ENCODE measurements at places on chromosomes 1 and 21.

GRCh38 chr1:27136998-27137542 lies 17.9 kb downstream of the SLC9A1 start:
- no peak for DNase-seq

DNA sequence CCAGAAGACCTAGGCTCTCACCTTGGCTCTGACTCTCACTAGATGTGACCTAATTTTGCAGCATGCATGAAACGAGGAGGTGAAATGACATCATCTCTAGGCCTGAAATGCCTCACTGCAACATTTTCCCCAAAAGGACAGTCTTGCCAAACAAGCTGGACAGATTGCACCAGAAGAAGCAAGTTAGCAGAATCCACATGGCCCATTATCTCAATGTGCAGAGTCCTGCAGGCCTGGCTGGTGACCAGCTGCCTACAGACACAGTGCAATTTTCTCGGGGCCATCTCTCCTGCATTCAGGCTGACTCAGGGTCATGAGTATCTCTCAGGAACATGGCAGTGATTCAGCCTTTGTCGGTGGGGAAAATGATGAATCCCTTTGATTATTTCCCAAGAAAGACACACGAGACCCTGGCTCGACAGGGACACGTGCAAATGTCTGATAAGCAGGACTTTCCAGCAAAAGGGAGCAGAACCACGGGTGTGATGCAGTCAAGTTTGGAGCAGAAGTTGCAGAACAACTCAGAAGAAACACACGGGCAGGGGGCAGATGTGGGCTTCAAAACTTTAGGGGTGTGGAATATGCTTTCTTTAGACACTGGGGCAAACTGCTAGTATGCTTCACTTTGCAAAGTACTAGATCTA lies 38.7 kb downstream of the TRIM67 start:
- DNase-seq, result no peak

- no peak for DNase-seq
These were observed 3.2 kb upstream of the TTLL10 start for GRCh38 chr1:1170215-1171091.

DNA sequence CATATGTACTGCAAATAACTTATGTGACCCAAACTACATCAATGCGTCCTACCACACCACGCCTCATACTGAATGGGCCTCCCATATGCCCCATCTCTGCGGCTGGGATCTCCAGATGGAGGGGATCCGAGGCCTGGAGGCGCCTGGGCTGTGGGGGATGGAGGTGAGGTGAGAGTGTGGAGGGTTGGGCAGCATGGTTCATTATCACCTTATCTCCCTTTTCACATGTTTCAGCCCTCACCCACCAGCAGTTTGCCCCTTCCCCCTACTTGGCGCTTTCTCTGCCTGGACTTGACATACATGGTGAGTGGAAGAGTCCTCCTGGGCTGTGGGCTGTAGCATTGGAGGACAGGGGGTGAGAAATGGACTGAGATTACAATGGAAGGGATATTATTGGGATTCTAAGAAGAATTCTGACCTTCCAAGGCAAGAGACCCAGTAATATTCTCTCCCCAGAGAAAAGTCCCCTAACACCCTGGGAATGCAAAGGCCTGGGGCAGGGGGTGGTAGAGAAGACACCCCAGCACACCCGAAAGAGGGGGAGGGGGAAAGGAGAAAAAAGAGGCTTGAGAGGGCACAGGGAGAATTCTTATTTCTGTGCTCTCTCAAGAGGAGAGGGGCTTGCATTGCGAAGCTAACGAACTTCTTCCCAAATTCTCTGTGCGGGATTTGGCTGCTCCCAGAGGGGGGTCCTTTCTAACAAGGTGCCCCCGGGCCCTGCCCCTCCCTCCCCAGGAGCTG lies 61.4 kb downstream of the MEF2D start:
- DNase-seq, result no peak

GRCh38 chr1:93177991-93178390 lies 2.2 kb downstream of the TMED5 start:
- DNase-seq, result no peak

GRCh38 chr1:203091199-203091477 lies 5.3 kb upstream of the MYOG start:
- DNase-seq, result no peak

DNA sequence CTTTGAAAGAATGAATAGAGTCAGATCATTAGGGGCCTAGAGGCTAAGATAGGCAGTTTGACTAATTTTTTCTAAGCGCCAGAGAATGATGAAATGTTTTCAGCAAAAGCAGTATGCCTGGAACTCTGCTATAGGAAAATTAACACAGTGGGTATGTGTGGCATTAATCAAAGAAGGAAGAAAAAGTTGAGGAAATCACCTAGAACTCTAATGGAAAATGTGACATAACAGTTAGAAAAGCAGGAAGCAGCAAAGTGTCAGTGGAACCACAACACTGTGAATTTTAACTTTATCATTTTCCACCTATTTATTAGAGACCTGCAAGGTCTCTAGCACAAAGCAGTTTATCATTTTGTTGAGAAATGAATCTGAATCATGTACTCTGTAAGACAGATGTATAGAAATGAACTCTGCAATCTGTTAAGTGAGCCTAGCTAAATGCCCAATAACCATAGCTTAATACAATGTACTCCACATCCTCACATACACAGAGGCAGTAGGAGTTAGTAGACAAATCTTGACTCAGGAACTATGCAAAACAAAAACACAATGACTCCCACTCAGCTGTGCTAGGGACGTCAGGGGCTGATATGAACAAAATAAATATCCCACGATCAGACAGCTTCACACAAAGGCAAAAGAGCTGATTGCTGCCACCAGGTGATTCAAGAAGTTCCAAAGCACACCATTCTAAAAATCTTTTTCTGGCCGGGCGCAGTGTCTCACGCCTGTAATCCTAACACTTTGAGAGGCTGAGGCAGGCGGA lies 500.7 kb upstream of the NFIA start:
- DNase-seq, result no peak

GRCh38 chr1:228156515-228156881 lies 6.8 kb downstream of the GJC2 start:
- DNase-seq, result no peak

GRCh38 chr1:23563003-23563402 lies 3.7 kb upstream of the ID3 start:
- no peak for DNase-seq

GRCh38 chr1:229128066-229128608 lies 142.8 kb upstream of the RAB4A start:
- DNase-seq, result no peak

- no peak for DNase-seq
These were observed 26.6 kb downstream of the DIPK1A start for GRCh38 chr1:92934395-92935378.

- no peak for DNase-seq
These were observed 67.1 kb downstream of the CENPF start for GRCh38 chr1:214670098-214670497.

DNA sequence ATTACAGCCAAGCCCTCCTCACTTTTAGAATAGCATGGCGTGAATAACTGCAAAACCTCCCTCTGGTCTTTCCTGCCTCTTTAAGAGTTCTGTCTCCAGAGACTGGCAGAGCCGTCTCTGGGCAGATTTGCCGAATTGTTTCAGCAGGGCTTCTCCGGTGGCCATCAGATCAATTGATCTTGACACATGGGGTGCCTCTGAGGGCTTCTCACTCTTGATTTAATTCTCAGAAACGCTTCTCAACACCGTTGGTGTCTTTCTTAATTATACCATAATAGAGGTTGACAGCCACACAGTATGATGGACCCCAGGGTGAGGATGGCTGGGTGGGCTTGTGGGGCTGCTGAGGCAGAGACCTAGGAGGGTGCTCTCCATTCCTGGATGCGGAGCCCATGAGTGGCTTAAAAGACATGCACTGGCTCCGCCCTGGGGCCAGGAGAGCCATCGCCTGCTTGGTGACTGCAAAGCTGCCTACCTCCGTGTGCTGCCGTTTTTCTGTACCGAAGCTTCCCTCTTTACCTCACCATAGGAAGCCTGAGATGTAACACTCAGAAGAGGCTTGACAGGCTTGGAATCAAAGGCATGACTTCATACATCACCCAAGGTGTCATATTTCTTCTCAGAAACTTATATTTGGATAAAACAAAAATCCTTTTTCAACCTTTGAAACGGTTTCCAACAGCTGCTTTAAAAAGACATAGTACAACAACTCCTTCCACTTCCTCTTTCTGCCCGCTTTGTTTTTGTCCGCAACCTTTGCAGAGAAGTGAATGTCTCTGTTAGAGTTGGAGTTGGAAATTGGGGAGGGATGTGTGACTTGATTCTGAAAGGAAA lies 82.9 kb downstream of the GALNT2 start:
- no peak for DNase-seq

- DNase-seq, result no peak
These were observed 13.1 kb downstream of the VPS26C start for GRCh38 chr21:37253991-37254390.

DNA sequence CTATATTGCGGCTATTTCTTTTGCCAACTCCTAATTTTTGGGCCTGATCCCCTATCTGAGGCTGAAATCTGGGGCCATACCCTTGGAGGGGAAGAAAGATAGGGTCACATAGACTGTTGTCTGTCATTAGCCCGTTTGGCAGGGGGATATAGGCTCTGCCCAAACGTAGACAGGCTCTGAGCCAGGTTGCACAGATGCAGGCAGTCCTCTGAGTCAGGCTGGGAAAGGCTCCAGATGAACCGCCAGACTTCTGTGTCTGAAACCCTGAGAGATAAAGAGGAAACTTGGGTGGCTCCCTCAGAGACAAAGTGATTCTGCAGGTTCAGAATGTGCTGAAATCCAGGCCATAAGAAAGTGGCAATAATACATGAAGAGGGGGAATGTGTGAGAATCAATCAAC lies 4.0 kb upstream of the CAP1 start:
- DNase-seq, result peak; percentile 62

DNA sequence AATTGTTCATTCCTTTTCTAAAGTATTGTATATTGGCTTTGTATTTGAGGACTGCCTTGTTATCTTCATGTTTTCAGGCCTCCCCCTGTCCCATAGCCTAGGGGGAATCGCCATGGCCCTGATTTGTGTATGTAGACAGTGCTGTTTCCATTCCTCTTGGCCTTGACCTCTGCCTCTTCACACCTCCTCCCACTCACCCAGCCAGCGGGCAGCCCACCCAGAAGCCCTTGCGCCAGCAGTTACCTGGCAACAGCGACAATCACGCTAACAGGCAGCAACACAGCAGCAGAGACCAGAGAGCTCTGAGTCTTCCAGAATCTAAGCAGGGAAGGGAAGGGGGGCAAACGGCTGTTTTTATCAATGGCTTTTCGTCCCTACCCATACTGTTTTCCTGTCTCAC lies 50.0 kb upstream of the NPL start:
- DNase-seq, result no peak

GRCh38 chr1:38834937-38835827 lies 24.4 kb downstream of the RRAGC start:
- peak; percentile 73 for DNase-seq

DNA sequence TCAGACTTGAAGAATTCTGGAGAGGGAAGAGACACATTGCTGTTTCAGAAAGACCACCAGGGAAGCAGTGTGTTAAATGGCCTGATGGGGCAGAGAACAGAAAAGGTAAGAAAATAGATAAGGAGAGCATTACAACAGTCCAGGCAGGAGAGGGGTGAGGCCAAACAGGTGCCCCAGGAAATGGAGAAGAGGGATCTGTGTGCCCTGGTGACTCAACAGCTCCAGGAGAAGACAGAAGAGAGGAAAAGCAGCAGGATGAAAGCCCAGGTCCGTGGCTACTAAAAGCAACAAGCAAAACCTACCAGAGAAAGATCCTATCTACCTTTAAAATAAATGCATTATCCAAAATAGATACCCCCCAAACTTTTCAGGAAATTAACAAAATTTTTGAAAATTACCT lies 9.2 kb downstream of the TP53BP2 start:
- DNase-seq, result no peak

- DNase-seq, result no peak
These were observed 11.3 kb downstream of the SLC19A2 start for GRCh38 chr1:169474302-169474995.

DNA sequence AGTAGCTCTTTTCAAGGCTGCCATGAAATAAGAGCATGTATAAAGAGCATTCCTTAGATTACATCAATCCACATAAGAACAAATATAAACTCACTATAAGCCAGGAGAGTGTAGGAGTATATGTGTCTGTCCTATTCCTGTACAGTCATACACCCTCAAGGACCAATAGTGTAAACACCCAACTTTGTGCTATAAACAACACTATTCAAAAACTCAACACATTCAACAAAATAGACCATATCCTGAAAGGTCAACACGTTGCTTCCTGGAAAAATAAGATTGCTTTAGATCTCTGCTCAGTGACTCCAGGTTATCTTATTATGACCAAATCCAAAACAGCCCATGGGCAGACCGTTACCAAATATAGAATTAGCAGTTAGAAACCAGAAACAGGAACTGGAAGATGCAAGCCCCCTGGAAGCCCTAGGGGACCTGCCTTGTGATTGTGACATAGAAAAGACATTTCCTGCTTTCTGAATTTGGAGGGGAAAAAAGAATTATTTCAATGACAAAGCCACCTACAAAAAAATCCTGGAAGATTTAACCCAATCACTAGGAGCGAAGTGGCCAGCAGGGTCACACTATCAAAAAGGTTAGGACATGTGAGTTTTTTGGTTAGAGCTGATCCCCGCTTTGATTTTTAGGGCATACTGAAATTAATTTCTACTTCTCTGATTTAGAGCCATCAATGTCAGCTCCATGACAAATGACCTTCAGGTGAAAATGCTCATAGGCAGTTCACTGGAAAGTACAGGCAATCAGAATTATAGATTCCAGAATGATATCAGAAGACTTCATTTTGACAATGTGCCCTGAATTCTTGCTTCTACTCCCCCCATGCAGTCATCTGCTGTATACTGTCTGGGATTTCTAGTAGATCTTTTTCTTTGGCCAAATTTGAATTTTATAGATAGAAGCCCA lies 59.9 kb downstream of the LRRC8C start:
- DNase-seq, result no peak

- no peak for DNase-seq
These were observed 360.2 kb downstream of the DISC1 start for GRCh38 chr1:231986631-231987336.

DNA sequence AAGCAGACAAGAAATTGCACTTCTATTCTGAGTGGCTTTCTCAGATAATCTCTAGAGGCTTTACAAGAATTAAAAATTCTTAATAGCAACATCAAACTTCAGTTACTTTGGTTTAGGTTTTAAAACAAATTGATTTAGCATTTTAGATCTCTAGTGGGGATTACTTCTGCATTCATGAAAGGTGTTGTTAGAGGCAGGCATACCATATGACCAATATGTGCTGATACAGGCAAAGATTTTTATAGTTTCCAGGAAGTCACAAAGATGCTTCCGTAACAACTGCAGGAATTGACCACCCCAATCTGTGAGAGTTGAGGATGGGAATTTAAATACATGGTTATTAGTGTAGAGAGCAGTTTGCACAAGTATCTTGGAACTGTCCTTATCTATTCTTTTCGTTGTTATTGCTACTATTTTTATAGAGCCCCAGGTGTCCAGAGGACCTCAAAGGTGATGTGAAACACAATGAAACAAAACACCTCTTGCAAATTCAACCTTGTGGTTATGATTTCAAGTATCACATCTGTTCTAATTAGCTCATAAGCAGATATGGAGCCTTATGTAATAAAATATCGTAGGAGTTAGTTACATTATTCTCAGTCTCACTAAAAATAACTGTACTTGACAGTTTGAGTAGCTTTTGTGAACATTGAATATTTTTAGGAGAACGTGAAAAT lies 512.7 kb upstream of the ADGRL4 start:
- no peak for DNase-seq

- DNase-seq, result no peak
These were observed 1.2 kb downstream of the B3GALT2 start for GRCh38 chr1:193185211-193185610.

All from amniotic stem cell (primary cell).